ENCODE measurements at places on chromosomes 5 and 9. TPM values are rescaled to one million over a fixed set of nuclear protein-coding genes. Genes with fewer than 3 reads are reported as not detected.

GRCh38 chr5:2199697-2200096 is 317.0 kb upstream of the IRX4 start:
- DNase-seq = no peak

- DNase-seq = no peak
These were observed 134.2 kb downstream of the KCNIP1 start for GRCh38 chr5:170638051-170638450.

DNA sequence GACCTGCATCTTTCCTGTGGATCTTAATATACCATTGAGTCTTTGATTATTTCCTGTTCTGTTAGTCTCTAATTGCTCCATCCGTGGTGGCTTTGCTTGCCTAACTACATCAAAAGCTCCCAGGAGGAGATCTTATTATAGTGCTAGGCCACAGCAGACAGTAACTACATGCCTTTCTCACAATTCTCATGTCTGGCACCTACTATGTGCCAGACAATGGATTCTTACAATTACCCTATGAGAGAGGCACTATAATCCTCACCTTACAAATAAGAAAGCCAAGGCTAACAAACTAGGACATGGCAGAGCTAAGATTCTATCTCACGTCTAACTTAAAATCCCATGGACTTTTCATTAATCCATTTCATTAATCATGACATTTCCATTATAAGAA is 70.3 kb upstream of the TARS1 start:
- DNase-seq = no peak

P4HA2 gene
- total RNA-seq = 78.4 TPM
